BE2C (cell line): ENCODE measurements at places on chromosomes 3 and 15.

- no peak for DNase-seq
These were observed 15.0 kb upstream of the LTF start for GRCh38 chr3:46479696-46480095.

GRCh38 chr15:85394554-85395333 is 14.3 kb downstream of the AKAP13 start:
- DNase-seq: no peak

- peak; percentile 7 for DNase-seq
These were observed 144.8 kb downstream of the NSMCE3 start for GRCh38 chr15:29124581-29125381.

DNA sequence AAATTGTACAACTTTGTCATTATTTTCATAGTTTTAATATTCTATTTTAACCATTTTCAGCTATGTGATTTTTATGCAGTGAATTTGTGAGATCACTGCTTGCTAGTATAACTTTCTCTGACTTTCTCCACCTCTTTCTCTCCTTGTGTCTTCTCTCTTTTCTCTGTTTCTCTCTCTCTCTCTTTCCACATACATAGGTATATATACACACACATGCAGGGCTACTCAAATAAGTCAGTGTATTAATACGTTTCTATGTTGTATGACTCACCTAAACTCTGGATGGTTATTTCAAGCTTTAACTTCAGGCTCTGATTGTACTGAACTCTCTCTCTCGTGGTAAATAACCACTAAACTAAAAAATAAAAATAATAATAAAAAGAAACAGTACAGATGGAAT is 1389.3 kb upstream of the ALCAM start:
- DNase-seq: no peak

DNA sequence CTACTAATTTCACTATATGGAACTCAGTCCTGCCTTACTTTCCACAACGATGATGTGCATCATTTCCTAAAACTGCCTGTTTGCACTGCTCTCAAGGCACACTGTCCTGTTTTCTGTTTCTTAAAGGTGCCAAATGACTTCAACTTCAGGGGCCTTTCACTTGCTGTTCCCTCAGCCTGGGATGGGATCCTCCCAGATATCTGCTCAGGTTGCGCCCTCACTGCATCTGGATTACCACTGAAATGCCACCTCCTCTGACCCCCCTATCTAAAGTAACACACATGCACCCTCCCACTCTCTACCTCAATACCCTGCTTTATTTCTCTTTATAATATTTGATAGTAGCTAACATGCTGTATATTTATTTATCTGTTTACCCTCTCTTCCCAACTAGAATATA is 123.8 kb upstream of the CMC1 start:
- no peak for DNase-seq

DNA sequence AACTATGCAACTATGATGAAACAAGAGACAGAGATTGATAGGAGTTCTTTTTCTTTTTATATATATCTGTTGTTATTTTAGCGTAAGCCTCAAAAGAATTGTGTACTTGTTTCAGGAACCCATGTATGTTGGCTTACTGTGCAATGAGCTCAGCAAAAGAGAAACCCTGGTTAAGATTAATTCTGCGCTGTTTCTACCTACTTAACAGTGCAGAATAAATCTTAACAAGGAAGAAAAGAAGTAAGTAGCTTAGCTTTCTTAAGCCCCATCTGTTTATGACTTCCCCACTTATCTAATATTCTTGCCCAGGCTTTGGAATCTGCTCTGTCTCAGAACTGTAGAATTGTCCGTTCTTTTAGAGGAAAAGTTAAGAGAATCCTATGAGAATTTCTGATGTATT is 27.4 kb downstream of the ECT2 start:
- DNase-seq: no peak

GRCh38 chr3:29335438-29335837 is 54.6 kb downstream of the RBMS3 start:
- peak; percentile 62 for DNase-seq

DNA sequence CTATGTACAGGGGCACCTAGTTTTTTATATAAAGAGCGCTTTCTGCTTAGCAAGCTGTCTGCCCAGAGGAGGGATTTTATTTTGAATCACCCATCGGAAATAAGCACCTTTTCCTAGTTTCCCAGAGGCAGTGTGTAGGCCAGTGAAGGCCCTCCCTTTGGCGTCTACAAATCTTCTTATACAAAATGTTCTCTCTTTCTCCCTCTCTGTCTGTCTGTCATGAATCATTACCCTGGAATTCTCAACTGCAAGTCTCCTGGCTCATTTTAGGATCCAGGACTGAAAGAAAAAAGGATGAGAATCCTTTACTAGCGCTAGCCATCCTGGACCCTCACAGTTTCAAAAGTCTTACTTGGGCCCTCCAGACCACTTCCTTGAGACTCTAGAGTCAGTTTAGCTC is 728.1 kb downstream of the OTOL1 start:
- DNase-seq: no peak

DNA sequence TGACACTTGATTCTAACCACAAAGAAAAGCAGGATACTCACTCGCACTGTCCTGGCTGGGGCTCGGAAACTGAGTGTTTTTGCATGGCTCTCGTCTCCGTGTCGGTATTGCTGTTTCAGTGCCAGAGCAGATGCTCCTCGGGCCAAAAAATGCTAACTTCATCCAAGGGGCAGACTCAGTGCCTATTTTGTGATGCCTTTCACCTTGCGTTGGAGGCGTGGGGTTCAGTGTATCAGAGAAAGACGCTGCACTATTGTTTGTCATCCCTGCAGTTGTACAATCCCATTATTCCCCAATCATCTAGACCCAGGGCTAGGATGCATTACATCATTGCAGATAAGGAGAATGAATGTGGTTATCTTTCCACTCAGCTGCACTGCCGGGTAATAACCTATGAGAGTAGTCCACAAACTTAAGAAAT is 1.4 kb downstream of the CACNA2D3 start:
- peak; percentile 52 for DNase-seq

DNA sequence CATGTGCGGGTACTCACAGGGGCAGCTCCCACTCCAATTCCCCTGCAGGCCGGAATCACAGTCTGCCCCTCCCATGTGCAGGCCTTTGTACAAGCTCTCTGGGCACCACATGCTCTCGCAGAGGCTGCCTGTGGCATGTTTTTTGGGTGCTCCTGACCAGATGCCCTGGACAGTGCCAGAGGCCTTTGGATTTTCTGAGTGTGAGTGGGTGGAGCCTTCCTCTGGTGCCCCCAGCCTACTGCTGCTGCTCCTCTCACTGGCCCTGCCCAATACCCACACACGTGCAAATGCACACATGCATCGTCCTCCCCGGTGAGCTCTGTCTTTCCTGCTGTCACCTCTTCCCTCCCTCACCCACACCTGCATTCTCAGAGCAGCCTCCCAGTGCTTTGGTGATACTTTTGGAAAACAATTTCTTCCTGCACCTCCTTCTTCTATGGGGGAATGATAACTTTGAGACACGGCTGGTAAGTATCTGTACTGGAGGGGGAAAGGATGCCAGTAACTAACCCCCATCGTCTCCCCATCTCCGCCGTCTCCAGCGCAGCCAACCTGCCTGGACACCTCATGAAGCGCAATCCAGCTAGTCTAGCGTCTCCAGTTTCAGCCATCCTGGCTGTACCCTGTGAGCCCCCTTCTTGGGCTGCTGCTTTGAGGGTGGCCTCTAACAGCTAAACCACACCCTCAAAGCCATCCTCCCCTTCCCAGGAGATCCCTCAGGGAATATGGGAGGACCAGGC is 229.4 kb upstream of the TOPAZ1 start:
- DNase-seq: no peak

GRCh38 chr3:66303491-66303901 is 82.7 kb downstream of the SLC25A26 start:
- no peak for DNase-seq

GRCh38 chr15:48330855-48331795 is at the start of gene DUT:
DUT (plus strand) TSS chr15:48331429; CDS start chr15:48331516, 87 bp downstream.
- DNase-seq: peak; percentile 86

DNA sequence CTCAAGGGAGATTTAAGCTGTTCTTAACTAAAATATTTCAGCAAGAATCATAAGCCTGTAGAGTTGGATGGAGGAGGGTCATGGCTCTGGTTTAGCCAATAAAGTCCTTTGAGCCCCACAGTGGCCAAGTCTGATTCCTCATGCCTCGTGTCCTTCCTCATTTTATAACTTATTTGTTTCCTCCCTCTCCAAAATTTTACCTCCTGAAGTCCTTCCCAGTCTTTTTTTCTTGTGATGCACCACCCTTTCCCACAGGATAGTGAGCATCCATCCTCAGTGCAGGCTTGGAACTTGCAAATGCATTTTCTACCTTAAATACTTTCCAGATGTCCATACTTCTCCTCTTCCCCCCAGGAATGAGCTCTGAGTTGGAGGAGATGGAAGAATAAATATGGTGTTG is 162.7 kb upstream of the AGTR1 start:
- DNase-seq: no peak

- DNase-seq: no peak
These were observed 11.0 kb downstream of the STARD5 start for GRCh38 chr15:81312790-81313543.

GRCh38 chr15:38254051-38254883 is 1.6 kb downstream of the SPRED1 start:
- DNase-seq: peak; percentile 45

DNA sequence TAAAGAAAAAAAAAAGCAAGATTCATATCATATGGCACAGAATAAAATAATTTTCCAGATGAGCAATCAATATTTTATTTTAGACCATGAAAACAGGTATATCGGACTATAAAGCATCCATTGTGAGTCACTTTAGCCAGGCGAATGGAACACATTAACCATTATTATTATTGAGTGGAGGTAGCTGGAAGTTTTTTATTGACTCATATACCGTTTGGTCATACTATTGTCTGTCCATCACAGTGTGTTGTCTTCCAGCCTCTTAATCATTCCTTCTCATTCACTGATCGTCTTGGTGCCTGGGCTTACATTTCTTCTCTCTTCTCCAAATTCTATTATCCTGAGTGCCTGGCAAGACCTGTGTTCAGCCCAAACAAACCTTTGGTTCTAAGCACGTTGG is 634.8 kb downstream of the MECOM start:
- DNase-seq: no peak

DNA sequence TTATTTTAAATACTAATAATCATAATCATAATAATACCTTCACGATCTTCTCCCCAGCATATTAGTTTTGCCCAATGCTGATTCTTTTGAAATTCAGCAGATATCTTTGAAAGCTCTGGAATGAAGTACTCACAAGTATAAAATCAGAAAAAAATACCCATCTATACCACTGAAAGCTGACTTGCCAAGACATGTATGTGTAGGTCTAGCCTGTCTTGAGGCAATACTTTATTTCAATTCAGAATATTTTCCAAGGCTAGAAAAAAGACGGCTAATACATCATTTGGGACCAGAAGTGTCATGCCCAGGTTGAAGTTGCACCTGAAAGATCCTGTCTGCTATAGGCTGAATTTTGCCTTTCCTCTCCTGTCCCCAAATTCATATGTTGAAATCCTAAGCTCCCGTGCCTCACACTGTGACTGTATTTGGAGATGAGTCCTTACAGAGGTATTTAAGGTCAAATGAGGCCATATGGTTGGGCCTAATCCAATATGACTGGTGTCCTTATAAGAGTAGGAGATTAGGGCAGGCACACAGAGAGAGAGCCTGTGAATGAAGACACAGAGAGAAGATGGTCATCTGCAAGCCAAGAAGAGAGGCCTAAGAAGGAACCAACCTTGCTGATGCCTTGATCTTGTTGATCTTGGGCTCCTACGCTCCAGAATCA is 255.9 kb upstream of the CMC1 start:
- DNase-seq: no peak

DNA sequence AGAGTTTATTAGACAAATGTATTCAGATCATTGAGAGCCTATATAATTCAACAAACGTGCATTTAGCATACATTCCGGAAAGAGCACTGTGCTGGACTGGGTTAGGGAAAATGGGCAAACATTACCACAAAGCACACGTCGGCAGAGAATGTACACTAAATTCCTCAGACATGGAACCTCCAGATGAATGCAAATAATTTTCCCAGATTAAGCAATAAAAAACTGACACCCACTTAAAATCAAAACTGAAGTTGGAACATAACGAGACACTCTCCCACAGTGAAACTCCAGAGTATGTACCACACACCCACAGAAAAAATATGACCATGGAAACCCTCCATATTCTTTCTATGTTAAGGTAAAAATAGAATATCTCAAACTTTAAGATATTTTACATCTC is 4.8 kb downstream of the SECISBP2L start:
- no peak for DNase-seq

DNA sequence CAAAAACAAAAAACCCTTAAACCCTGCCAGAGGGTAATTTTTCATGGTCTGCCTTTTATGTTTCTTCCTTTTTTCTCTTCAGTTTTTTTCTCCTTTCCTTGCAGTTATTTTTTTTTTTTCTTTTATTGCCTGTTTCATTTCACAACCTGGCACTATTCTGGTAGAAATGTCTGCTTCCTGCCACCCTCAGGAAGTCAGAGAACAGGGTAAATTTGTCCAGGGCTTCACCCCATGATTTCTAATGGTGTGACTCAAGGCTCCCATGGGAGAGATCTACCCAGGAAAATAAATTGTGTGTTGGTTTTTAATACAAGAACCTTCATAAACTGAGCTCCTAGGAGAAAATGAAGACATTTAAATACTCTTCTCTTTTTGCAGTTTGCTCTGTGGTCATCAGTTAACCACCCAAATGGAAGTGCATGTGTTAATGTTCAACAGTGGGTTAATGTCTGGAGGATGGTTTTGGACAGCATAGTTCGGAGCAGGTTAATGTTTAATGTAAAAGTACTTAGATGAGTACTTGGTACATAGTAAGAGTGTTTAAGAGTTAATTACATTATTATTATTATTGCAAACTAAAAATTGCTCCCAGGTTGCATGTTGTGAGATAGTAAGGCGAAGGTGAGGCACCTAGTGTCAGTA is 45.9 kb downstream of the CGNL1 start:
- DNase-seq: no peak

- no peak for DNase-seq
These were observed 2.2 kb downstream of the STARD9 start for GRCh38 chr15:42577514-42578031.

DNA sequence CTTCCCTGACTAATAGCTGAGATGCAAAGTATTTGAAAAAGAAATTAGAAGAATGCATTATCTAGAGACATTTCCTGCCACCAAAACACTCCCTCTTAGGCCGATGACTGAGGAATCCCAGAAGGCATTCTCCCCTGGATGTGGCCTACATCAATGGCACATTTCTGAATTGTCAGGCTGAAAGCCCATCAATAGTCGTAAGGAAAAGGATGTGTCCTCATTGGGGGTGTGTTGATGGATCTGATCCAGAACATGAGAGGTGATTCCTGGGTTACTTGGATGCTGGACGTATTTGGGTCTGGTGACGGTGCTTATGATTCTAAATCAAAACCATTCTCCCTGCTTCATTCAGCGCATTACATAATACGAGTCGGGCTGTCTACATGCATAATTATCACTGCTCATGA is 216.9 kb upstream of the CDIN1 start:
- DNase-seq: no peak

- peak; percentile 86 for DNase-seq
These were observed 27.6 kb downstream of the BDH1 start for GRCh38 chr3:197528190-197528589.

GRCh38 chr3:51717446-51717845 is 10.6 kb downstream of the GRM2 start:
- no peak for DNase-seq

GRCh38 chr15:36414670-36415069 is 164.8 kb upstream of the CDIN1 start:
- no peak for DNase-seq

GRCh38 chr3:95751509-95751908 is 1062.9 kb upstream of the EPHA6 start:
- no peak for DNase-seq

- DNase-seq: no peak
These were observed 43.9 kb upstream of the POLG start for GRCh38 chr15:89378296-89379151.
